Occipital lobe (tissue), 3 donors: ENCODE measurements at places on chromosomes 1 and 21. TPM values are rescaled to one million over a fixed set of nuclear protein-coding genes. Genes with fewer than 3 reads are reported as not detected.

OR2L2 gene
- 1.4 TPM for total RNA-seq

- no peak for DNase-seq
Observed at GRCh38 chr1:231626951-231627614, 493 bp downstream of the DISC1 start.

C1orf115 gene
- 31.0 TPM for total RNA-seq

SPATA46 gene
- total RNA-seq, result not detected

MEX3A gene
- total RNA-seq, result 42.4 TPM
